ENCODE measurements at places on chromosomes 2 and 18.

DNA sequence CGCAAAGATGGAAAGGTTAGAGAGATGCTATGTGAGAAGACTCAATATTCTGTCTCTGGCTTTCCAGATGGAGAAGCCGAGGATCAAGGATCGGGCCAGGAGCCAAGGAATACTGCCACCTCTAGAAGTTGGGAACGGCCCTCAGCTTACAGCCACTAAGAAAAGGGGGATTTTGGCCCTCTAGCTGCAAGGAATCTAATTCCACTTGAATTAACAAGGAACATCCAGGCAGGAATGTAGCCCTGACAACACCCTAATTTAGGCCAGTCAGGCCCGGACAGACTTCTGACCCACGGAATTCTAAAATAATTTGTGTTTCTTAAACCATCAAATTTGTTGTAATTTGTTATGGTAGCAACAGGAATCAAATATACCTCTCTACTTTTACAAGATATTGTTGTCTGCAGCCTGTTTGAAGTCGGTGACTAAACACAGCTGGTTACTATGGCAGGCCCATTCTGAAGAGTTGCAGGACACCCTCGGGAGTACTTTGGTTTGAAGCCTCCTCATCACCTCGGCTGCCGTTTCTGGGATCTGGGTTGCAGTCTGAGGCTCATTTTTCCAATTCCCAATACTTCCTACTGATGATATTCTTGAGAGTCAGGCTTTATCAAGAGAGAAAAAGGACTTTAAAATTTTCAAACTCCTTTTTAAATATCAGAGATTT is 1131.2 kb downstream of the TSN start:
- no peak for DNase-seq

- DNase-seq: no peak
Measured at GRCh38 chr2:221133941-221134340, 438.2 kb downstream of the EPHA4 start.

GRCh38 chr2:241540771-241541561 is 17.6 kb upstream of the BOK start:
- DNase-seq: no peak

GRCh38 chr2:3368261-3368722 is 9.3 kb downstream of the EIPR1 start:
- DNase-seq: no peak

- DNase-seq: peak; percentile 83
Measured at GRCh38 chr2:241680827-241681599, 5.6 kb downstream of the DTYMK start.

DNA sequence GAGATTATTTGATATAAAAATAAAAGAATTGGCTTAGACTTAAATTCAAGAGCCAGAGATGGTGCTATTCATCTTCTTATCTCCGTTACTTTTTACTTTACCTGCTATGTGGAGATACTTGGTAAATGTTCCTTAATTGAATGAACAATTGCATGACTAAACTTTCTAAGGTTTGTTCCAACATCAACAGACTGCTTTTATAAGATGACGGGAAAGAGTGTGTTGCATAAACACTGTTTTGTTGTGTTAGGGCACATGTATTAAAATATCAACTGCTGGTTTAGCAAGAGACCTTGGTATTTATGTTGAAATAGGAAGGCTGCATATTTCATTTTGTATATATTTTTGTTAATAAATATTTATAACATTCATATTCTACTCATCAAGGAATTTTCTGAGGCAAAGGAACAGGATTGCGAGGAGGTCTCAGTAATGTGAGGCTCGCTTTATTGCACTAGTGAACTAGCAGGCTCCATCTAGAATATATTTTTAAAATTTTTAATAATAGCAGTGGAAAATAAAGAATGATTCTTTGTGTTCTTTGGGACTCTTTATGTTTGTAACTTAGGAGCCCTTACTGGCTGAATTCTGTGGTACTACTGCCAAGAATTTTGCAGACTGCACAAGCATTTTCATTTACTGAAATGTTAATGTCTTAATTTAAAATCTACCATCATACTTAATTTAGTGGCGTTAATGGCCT is 10.7 kb upstream of the NFE2L2 start:
- DNase-seq: no peak

- peak; percentile 89 for DNase-seq
Measured at GRCh38 chr2:160205505-160205904, 5.4 kb upstream of the ITGB6 start.

DNA sequence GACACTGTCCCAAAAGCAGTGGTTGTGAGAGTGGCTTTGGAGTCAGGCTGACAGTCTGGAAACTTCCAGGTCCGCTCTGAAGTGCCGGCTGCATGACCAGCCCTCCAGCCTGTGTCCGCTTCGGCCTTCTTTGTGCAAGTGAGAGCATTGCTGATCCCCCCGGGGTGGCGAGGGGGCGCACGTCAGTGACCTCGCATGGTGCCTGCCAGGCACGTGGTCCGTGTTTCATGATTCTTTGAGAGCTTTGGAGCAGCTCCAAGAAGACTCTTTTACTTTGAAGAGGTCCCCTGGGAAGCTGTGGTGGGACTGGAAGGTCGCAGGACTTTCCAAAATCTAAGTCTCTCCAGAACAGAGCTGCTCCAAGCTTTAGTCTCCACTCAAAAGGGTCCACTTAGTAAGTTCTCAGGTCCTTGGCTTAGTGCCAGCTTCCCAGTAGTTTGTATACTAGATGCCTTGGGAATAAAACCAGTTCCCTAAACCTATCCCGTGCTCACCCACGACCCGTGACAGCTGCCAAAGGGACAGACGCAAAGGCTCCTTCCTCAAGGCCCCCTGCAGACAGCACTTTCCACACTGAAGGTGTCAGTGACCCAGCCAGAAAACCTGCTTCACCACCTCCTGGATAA is 68.8 kb downstream of the ADI1 start:
- DNase-seq: no peak

DNA sequence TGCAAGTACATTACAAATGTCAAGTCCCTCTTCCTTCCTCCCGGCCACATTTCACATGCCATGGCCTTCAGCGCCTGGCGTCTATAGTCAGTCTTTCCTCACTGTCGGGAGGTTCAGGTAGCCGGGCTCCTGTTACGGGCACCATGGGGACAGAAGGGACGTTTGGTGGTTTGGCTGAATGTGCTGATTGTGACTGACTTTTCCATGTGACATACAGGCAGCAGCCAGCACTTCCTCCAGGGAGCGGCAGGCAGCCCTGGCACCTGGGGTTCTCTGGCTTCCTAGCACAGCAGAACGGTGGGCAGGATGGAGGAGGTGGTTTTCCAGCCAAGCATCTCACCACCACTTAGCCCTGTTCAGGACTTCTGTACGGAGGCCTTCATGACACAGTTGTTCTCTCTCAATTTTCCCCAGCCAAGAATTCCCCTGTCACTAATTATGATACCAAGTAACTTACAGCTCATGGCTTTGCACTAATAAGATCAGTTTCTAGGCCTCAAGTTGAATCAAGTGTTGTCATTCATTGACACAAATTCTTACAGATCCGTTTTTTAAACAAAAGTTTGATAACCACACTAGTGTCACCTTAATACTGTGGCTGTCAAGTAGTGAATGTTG is 83.9 kb upstream of the REV1 start:
- DNase-seq: no peak

DNA sequence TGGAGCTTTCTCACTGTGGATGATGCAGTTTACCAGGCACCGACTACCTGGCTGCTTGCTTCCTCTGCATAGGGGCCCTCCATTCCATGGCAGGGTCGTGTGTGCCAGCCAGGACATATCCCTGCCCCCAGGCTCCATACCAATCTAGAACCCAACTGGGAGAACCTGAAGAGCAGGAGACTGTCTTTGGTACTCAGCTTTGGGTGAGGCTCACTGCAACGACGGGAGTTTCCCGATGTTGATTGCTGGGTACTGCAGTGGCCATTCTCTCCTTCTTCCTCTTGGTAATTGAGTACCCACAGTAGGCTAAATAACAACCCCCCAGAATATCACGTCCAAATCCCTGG is 133.3 kb upstream of the SERTAD2 start:
- no peak for DNase-seq

DNA sequence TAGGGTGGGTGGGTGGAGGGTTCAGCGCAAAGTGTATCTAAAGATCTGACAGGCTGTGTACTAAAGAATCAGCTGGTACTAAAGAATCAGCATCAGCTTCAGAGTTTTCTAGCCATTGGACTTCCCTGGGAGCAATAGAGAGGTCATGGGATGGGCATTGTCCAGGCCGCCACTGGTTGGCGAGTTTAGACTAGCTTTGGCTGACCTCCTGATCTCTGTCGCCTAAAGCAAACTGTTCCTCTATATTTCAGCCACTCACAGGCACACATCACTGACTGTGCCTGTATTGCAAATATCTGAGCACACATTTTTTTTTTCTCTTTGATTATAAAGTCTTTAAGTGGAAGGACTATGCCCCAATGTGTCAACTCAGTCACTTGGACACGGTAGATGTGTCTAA is 267.8 kb upstream of the SKOR2 start:
- DNase-seq: no peak

DNA sequence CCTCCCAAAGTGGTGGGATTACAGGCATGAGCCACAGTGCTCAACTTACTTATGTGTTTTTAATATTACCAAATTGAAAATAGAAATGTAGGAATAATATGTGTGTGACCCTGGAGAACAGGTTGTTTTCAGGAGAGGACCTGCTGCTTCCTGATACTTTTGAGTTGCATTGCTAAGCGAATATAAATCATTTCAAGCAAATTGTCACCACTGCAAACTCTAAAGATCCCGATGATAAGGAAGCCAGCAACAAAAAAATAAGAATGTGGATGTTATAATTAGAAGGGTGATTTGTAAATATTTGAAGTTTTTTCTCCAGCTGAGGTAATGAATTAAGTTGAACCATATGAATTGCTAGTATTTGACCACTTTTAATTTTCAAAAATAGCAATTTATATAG is 40.9 kb downstream of the ARHGEF33 start:
- no peak for DNase-seq

GRCh38 chr2:121617042-121617599 is 32.1 kb downstream of the CLASP1 start:
- DNase-seq: peak; percentile 10

DNA sequence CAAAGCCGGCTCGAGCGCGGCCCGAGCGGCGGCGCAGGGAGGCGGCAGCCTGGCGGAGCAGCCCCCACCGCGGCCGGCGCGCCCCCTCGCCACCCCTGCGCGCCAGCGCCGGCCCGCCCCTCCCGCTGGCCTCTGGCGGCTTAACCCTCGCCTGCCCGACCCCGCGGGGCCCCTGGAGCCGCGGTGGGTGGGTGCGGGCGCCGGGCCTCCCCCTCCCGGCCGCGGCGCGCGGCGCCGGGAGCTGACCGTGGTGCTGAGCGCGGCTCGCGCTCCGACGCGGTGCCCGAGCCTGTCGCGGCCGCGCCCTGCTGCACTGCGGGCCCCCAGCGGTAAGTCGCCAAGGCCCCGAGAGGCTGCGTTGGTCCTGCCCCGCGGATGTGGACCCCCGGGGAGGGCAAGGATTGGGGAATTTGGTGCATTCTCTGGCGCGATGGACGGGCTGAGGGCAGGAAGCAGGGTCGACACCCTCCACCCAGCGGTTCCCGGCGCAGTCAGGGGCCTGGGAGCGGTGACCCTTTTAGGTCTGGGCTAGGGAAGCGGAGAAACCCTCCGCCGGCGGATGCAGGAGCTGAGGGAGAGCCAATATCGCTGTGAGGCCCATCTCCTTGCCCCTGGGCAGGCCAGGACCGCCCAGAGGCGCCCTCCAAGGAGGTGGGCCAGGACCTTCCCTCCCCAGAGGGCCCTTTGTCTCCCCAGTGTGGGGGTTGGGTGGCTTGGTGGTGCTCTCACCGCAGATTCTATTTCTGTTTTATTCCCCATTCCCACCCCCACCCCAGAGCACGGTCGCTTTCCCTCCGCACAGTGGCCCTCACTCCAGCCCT is 923 bp downstream of the AMER3 start:
- DNase-seq: peak; percentile 38

GRCh38 chr18:63107171-63107845 is 212.3 kb downstream of the BCL2 start:
- no peak for DNase-seq

DNA sequence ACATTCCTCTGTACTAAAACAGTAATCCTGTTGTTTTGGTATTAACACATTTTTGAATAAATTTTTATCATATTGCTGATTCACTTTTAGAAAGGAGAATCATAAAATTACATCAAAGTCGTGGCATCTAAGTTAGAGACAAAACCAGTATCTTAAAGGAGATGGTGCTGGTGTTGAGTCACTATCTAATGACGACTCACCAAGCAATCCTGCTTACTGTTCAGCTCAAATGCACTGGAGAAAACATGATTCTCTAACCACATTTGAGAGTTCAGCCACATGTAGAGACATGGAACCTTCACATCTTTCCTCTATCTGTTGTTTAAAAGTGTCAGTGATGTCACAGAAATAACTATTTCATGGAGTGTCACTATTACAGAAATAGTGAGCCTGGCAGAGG is 473.8 kb downstream of the TGIF1 start:
- DNase-seq: no peak

DNA sequence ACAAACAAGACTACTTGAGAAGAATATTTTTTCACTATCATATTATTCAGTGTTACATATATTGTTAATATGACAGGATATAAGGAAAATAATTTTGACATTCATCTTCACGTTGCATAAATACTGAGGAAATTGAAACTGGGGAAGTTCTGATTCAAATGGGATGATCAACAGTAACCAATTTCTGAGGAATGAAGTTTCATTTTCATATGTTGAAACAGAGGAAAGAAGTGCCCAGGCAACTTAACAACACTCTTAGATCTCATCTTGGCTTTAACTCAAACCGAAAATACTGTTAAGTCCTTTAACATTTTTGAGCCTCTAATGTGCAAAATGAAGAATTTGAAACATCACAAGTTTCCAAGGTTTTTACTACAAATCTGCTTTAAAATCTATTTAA is 612.2 kb upstream of the VRK2 start:
- no peak for DNase-seq

GRCh38 chr2:135818937-135819610 is 17.9 kb downstream of the LCT start:
- DNase-seq: peak; percentile 34

DNA sequence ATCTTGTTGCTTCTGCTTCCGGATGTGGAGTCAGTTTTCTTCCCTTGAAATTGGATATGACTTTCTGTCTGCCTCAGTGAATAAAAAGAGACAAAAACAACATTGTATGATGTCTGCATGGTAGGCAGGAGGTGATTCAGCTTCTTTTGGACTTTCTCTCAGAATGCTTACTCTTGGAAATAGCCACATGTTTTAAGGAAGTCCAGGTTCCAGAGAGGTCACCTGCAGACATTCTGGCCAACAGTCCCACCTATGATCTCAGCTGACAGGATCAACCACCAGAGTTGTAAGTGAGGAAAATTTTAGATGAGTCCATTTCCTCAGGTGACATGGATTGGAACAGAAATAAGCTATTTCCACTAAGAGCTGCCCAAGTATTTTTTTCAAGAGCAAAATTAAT is 508.7 kb upstream of the FAM98A start:
- no peak for DNase-seq

GRCh38 chr2:56962673-56963072 is 778.9 kb downstream of the CCDC85A start:
- no peak for DNase-seq

GRCh38 chr2:127023504-127023903 is 83.5 kb downstream of the BIN1 start:
- no peak for DNase-seq

DNA sequence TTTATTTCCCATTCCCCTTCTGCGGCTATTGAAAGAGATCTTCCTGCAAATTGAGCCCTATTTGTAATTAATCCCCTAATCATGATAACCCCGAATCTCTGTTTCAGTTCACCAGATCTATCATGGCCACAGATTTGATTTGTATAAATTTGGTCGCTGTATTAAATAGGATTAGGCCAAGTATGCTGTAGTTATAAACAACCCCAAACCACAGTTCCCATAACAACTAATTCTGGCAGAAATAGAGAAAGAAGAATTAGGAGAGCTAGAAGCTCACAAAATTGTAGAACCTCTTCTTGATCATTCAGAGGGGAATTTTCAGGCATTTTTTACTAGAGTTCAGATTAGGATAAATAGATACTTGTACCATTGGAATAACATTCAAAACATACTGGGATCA is 433.7 kb upstream of the TNP1 start:
- DNase-seq: no peak
